H1 (cell line): ENCODE measurements at places on chromosomes 7 and 10. TPM values are rescaled to one million over a fixed set of nuclear protein-coding genes. Genes with fewer than 3 reads are reported as not detected.

DNA sequence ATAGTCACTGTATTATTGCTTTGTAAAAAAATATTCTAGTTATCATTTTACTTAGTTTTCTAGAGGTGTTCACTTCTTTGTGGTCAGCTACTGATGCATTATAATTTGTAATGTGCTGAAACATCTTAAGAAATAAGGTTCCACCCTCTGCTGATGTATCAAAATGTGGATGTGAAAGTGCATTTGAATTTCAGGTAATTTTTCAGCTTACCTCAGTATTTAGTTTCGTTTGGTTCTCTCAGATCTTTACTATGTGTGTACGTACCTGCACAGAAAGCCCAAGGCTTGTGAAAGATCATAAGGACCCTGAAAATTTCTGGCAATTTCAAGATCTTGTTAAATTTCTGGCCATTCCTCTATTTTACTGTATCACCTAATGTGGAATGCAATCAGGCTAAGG lies 542.3 kb upstream of the TPK1 start:
- no peaks in the 10 kb centered on the region for H3K4me1 ChIP-seq
- no peak overlapping the region for H3K4me3 ChIP-seq
- H3K27ac ChIP-seq, result no peak overlapping the region
- H3K27me3 ChIP-seq, result no peaks in the 10 kb centered on the region
- DNase-seq, result no peak

Gene OPN4
- total RNA-seq, result not detected in 2 replicates

Gene SMKR1
- total RNA-seq, result 0.39 and 1.2 TPM in 2 replicates

GRCh38 chr10:95404864-95405263 lies 114.1 kb upstream of the PDLIM1 start:
- no peak overlapping the region for H3K4me3 ChIP-seq
- no peaks in the 10 kb centered on the region for H3K27me3 ChIP-seq
- peaks cover 4% of the 10 kb centered on the region; the same call in 1 of the 2 replicates for H3K36me3 ChIP-seq

DNA sequence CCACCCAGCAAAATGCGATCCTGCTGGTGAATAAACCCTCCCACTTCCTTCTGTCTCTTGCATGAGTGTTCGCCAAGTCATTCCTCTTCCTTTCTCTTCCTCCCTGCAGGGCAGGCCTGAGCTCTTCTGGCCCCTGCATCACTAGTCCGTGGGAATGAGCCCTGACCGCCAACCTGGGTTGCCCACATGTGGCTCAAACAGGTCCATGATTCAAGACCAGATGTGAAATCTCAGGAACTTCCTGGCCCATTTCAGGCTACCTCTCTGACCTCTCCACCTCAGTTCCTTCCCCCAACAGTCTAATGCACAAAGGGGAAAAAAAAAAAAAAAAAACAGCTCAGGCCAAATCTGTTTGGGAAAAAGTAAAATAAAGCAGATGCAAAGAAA lies 5.4 kb upstream of the YWHAG start:
- H3K27ac ChIP-seq, result no peak overlapping the region
- peaks cover 9% of the 10 kb centered on the region for H3K4me1 ChIP-seq
- H3K27me3 ChIP-seq, result no peaks in the 10 kb centered on the region
- H3K4me3 ChIP-seq, result no peak overlapping the region
- no peak for DNase-seq

DNA sequence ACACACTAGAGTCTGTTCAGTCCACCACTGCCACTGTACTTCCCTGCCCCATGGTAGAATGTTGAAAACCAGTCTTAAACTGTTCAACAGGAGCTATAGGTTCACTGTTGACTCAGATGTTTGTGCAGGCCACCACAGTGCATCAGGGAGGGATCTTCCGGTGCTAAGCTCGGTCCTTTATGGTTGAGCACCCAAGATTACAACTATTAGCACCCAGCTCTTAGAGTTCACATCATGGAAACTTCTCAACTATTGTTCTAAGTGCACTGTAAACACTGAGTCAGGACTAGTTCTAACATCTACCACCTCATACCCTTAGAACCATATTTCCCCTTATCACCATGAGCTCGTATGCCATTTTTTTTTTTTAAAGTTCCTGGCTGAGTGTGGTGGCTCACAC lies 97.1 kb upstream of the MXI1 start:
- DNase-seq, result no peak
- no peaks in the 10 kb centered on the region for H3K27me3 ChIP-seq
- no peaks in the 10 kb centered on the region for H3K4me1 ChIP-seq
- no peak overlapping the region for H3K4me3 ChIP-seq
- no peak overlapping the region for H3K27ac ChIP-seq

DNA sequence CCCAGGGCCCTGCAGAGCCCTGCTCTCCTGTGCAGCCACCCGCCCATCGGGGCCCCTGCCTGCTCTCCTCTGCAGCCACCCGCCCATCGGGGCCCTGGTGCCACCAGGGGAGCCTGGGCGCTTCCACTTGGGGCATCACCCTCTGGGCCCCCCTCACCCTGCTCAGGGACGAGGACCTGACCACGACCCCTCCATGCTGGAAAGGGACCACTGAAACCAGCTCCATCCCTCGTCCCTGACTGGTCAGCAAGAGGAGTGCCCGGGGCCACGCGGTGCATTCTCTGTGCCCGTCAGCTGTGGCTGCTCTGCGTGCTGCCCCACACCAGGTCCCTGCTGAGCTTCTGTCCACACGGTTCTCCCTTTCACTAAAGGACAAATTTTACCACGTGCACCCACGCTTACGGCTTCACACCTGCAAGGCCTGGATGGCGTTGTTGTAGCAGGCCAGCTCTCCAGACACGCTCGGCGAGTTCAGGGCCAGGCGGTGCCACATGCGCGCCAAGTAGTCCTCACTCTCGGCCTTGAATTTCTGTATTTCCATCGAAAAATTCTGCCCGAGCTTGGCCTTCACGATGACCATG lies 57.6 kb downstream of the CFAP46 start:
- no peak overlapping the region for H3K27ac ChIP-seq
- 0 out of 2 replicates have a peak, but pooled peaks cover 2% of the 10 kb centered on the region for H3K27me3 ChIP-seq
- DNase-seq, result no peak
- H3K4me3 ChIP-seq, result no peak overlapping the region
- no peaks in the 10 kb centered on the region for H3K4me1 ChIP-seq

Gene ZNF727
- not detected in 2 replicates for total RNA-seq

GRCh38 chr10:57628592-57629284 lies 639.0 kb downstream of the IPMK start:
- no peak overlapping the region for H3K4me3 ChIP-seq
- no peak overlapping the region for H3K27ac ChIP-seq
- H3K4me1 ChIP-seq, result no peaks in the 10 kb centered on the region
- H3K36me3 ChIP-seq, result no peaks in the 10 kb centered on the region
- DNase-seq, result no peak

Gene NEBL
- total RNA-seq, result 10.5 TPM in 2 replicates

- H3K4me3 ChIP-seq, result no peak overlapping the region
- H3K4me1 ChIP-seq, result no peaks in the 10 kb centered on the region
- no peak for DNase-seq
Measured at GRCh38 chr10:68543004-68543918, 15.9 kb upstream of the SLC25A16 start.

Gene GIMAP2
- not detected in 2 replicates for total RNA-seq

Gene TAS2R41
- not detected in 2 replicates for total RNA-seq

GRCh38 chr10:113679463-113680189 lies at the start of gene CASP7:
Gene CASP7, plus strand, starts transcription at chr10:113679912. Its CDS starts 17,582 bp downstream, at chr10:113697494.
- no peak within 1 kb of the TSS for H3K27ac ChIP-seq
- no peaks in the 10 kb centered on the region for H3K4me1 ChIP-seq
- peak within 1 kb of the TSS; percentile 88 for H3K4me3 ChIP-seq
- no peaks in the 10 kb centered on the region for H3K27me3 ChIP-seq
- no peaks in the 10 kb centered on the region; the same call in 1 of the 2 replicates for H3K36me3 ChIP-seq
- DNase-seq, result peak; percentile 62

DNA sequence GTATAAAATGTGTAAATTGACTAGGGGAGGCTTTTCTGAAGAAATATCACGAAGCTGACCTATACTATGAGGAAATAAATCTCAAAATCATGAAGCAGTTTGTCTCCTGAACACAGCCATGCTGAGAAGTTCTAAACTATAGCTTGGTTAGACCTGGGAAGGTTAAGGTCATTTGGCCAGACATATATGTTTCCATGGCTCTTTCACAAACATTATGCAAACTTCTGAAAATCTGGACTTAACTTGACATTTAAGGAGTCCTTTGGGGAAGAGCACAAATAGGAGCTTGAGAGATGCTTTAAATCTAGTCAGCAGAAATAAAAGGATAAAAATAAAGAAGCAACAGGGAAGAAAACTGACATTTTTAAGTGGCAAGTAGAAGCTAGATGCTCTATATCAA lies 115.9 kb upstream of the MEOX2 start:
- no peaks in the 10 kb centered on the region for H3K27me3 ChIP-seq
- no peak overlapping the region for H3K27ac ChIP-seq
- H3K36me3 ChIP-seq, result no peaks in the 10 kb centered on the region
- H3K4me3 ChIP-seq, result no peak overlapping the region
- H3K4me1 ChIP-seq, result no peaks in the 10 kb centered on the region
- no peak for DNase-seq

GRCh38 chr10:126021833-126022500 lies 125.6 kb downstream of the FANK1 start:
- no peak overlapping the region for H3K4me3 ChIP-seq
- no peak for DNase-seq
- H3K4me1 ChIP-seq, result no peaks in the 10 kb centered on the region

GRCh38 chr10:75739414-75740143 lies 308.2 kb downstream of the LRMDA start:
- H3K4me3 ChIP-seq, result no peak overlapping the region
- no peaks in the 10 kb centered on the region for H3K36me3 ChIP-seq
- no peaks in the 10 kb centered on the region for H3K27me3 ChIP-seq
- no peak overlapping the region for H3K27ac ChIP-seq
- no peak for DNase-seq
- H3K4me1 ChIP-seq, result no peaks in the 10 kb centered on the region

- no peaks in the 10 kb centered on the region for H3K27me3 ChIP-seq
- H3K36me3 ChIP-seq, result no peaks in the 10 kb centered on the region
- no peaks in the 10 kb centered on the region for H3K4me1 ChIP-seq
- H3K27ac ChIP-seq, result no peak overlapping the region
Measured at GRCh38 chr7:10779465-10780399, 193.9 kb upstream of the PHF14 start.

GRCh38 chr10:3102720-3103427 lies 35.5 kb downstream of the PFKP start:
- H3K4me3 ChIP-seq, result no peak overlapping the region
- DNase-seq, result no peak
- H3K36me3 ChIP-seq, result peaks cover 20% of the 10 kb centered on the region

Gene PNLIPRP2
- 0.21 TPM in 1 of 2 replicates, not detected in the other for total RNA-seq

DNA sequence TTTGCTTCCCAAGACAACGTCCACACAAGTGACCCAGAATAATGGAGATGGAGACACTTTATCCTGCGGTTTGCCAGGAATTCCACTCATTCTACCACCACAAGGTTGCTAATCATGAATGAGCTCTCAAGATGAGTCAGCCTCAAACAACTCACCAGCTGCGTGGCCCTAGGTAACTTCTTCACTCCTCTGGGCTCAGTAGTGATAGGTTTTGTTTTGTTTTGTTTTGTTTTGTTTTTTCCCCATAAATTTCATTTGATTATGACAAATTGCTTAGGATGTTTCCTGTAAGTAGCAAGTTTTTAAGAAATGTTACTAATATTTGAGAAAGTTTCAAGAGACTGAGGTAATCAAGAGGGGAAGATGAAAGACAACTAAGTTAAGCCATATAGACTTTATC lies 286.8 kb downstream of the PARD3 start:
- no peak overlapping the region for H3K4me3 ChIP-seq
- H3K27ac ChIP-seq, result peak overlapping the region; percentile 31; the same call in 1 of the 2 replicates

GRCh38 chr7:110974441-110974840 lies 116.5 kb upstream of the LRRN3 start:
- no peak for DNase-seq
- no peaks in the 10 kb centered on the region for H3K36me3 ChIP-seq
- no peaks in the 10 kb centered on the region for H3K27me3 ChIP-seq
- H3K4me1 ChIP-seq, result no peaks in the 10 kb centered on the region
- H3K4me3 ChIP-seq, result no peak overlapping the region

Gene IL6
- total RNA-seq, result 0.41 and 0.73 TPM in 2 replicates

GRCh38 chr7:85185424-85186082 lies 1.3 kb downstream of the SEMA3D start:
- peaks cover 22% of the 10 kb centered on the region for H3K27me3 ChIP-seq
- H3K27ac ChIP-seq, result no peak overlapping the region
- peaks cover 7% of the 10 kb centered on the region for H3K4me1 ChIP-seq
- H3K4me3 ChIP-seq, result peak overlapping the region; percentile 79
- no peaks in the 10 kb centered on the region for H3K36me3 ChIP-seq
- no peak for DNase-seq

Gene GPR141
- 0.25 and 0.45 TPM in 2 replicates for total RNA-seq

- H3K27me3 ChIP-seq, result no peaks in the 10 kb centered on the region
- peaks cover 11% of the 10 kb centered on the region for H3K4me1 ChIP-seq
- H3K4me3 ChIP-seq, result no peak overlapping the region
- H3K36me3 ChIP-seq, result no peaks in the 10 kb centered on the region
- peak; percentile 35 for DNase-seq
Measured at GRCh38 chr10:131656431-131656841, 244.4 kb upstream of the PPP2R2D start.

DNA sequence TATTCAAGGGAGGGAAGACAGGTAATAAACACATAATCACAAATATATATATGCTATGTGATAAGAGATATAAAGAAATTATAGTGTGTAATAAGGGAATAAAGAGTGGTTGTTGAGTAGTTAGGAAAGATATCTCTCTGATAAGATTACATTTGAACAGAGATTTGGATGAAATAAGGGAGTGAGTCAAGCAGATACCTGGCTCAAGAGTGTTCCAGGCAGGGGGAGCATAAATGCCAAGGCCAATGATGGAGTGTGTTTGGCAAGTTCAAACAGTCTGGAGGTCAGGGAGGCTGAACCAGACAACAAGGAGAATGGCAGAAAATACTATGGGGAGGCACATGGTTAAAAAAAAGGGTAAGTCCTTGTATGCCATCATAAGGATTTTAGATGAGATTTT lies 4.8 kb upstream of the GNAI1 start:
- H3K4me1 ChIP-seq, result peaks cover 16% of the 10 kb centered on the region
- H3K27me3 ChIP-seq, result peaks cover 31% of the 10 kb centered on the region
- no peaks in the 10 kb centered on the region for H3K36me3 ChIP-seq
- no peak for DNase-seq
- no peak overlapping the region for H3K4me3 ChIP-seq
- no peak overlapping the region for H3K27ac ChIP-seq

DNA sequence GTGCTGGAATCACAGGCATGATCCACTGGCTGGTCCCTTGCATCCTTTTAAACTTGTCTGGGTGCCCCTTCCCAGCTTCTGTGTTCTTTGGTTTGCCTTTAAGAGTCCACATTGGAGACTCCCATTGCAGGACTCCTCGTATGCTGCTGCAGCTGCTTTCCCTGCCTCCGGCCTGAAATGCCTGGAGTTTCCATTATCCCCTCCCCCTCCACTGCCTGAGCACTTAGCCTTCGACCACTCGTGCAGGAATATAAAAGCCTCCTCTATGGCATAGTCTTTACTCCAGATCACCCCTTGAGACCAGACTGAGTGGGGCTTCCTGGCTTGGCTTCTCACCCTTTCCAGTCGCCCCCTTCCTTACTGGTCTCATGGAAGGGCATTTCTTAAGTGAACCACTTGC lies 80.2 kb downstream of the RHOBTB1 start:
- no peak overlapping the region for H3K4me3 ChIP-seq
- no peak overlapping the region for H3K27ac ChIP-seq
